ENCODE measurements at places on chromosomes 5 and 9.

DNA sequence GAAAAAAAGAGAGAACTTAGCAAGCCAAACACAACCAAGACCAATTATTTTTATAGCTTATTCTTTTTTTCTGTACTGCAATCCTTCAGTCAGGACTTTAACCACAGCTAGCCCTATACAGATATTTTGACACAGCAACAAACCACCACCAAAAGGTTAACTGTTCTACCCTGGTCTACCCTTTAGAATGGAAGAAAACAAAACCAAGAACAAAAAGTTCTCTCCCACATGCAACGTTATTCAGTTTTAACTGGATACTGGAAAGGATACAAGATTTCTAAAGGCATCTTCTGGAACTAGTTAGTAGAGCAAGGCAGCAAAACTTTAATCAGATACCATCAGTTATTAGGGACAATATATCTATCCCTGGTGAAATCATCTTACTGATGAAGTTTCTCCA is 32.6 kb downstream of the ECPAS start:
- no peak overlapping the region for H3K27ac ChIP-seq
- no peaks in the 10 kb centered on the region for H3K27me3 ChIP-seq
- no peak for DNase-seq

DNA sequence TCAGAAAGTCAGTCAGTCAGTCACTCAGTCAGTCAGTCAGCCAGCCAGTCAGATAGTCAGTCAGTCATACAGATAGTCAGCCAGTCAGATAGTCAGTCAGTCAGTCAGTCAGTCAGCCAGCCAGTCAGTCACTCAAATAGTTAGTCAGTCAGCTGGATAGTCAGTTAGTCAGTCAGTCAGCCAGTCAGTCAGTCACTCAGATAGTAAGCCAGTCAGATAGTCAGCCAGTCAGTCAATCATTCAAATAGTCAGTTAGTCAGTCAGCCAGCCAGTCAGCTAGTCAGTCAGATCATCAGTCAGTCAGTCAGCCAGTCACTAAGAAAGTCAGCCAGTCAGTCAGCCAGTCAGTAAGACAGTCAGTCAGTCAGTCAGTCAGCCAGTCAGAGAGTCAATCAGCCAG is 477.1 kb downstream of the AGTPBP1 start:
- DNase-seq: no peak
- H3K27ac ChIP-seq: no peak overlapping the region
- no peaks in the 10 kb centered on the region for H3K27me3 ChIP-seq
- no peak overlapping the region for H3K4me3 ChIP-seq
- H3K4me1 ChIP-seq: no peaks in the 10 kb centered on the region

GRCh38 chr9:102985162-102985895 is 9.8 kb upstream of the CYLC2 start:
- no peak overlapping the region for H3K27ac ChIP-seq
- no peaks in the 10 kb centered on the region for H3K36me3 ChIP-seq
- no peaks in the 10 kb centered on the region for H3K4me1 ChIP-seq
- no peak overlapping the region for H3K4me3 ChIP-seq

GRCh38 chr9:134913713-134914500 is 3.8 kb downstream of the FCN1 start:
- H3K27ac ChIP-seq: no peak overlapping the region
- H3K27me3 ChIP-seq: peaks cover 8% of the 10 kb centered on the region
- no peak for DNase-seq
- no peaks in the 10 kb centered on the region for H3K36me3 ChIP-seq
- H3K4me3 ChIP-seq: no peak overlapping the region

GRCh38 chr9:108787690-108788048 is 68.1 kb downstream of the ACTL7B start:
- no peak for DNase-seq
- no peak overlapping the region for H3K4me3 ChIP-seq
- peaks cover 9% of the 10 kb centered on the region for H3K4me1 ChIP-seq
- H3K27ac ChIP-seq: no peak overlapping the region
- peaks cover 5% of the 10 kb centered on the region for H3K27me3 ChIP-seq

DNA sequence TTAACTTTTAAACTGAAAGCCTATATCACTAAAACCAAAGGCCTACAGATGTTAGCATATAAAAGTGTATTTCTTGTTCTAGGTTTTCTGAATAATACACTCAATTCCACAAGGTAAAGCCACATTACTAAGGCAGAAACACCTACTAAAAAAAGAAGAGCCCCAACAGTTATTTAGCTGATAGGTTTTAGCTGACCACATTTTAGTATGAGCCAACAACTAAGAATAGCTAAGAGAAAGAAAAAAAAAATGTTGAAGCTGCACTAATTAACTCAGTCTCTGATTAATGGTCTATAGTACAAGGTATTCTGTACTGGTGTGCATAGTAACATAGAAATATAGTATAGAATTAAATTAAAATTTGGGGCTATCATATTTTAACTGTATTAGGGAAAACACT is 23.5 kb downstream of the ZFR start:
- H3K4me1 ChIP-seq: peaks cover 41% of the 10 kb centered on the region
- H3K27me3 ChIP-seq: no peaks in the 10 kb centered on the region
- peak overlapping the region; percentile 32 for H3K4me3 ChIP-seq

DNA sequence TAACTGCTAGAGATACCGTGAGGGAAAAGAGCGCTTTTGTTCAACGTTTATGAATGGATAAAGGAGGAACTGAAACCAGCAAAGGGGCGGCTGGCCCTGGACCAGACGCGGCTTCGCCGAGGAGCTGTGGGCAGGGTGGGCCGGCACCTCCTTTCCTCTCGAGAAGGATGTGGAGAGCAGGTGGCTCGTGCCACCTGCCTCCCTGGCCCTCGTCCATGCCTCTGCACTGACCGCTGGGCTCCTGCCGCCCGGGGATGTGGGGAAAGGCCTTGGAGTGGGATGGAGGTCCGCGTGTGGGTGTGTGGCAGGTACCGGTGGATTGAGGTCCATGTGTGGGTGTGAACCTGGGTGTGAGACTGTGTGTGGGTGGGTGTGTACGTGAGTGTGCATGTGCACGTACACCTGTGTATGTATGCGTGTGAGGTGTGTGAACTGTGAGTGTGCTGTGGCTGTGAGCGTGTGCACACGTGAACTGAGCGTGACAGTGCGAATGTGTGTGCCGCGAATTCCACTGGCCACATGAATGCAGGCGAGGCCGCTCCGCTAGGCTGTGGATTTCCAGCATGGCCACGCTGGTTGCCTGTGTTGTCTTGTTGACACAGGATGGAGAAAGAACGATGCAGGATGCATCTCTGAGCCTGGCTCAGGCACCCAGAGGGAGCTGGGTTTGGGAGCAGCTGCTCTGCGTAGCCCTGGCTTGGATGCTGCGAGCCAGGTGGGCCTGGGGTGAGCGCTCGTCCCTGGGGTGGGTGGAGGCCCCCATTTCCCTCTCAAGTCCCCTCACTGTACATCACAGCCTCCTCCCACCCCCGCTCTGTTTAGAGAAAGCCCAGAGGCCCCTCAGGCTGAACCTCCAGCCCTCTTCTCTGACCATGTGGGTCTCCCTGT is 4.4 kb upstream of the CEP72 start:
- peaks cover 11% of the 10 kb centered on the region for H3K27me3 ChIP-seq
- H3K27ac ChIP-seq: no peak overlapping the region
- peaks cover 2% of the 10 kb centered on the region for H3K36me3 ChIP-seq
- DNase-seq: no peak

- H3K4me3 ChIP-seq: no peak overlapping the region
- DNase-seq: no peak
- no peak overlapping the region for H3K27ac ChIP-seq
- H3K36me3 ChIP-seq: peaks cover 2% of the 10 kb centered on the region
Observed at GRCh38 chr9:116635908-116636307, 51.2 kb upstream of the TRIM32 start.

DNA sequence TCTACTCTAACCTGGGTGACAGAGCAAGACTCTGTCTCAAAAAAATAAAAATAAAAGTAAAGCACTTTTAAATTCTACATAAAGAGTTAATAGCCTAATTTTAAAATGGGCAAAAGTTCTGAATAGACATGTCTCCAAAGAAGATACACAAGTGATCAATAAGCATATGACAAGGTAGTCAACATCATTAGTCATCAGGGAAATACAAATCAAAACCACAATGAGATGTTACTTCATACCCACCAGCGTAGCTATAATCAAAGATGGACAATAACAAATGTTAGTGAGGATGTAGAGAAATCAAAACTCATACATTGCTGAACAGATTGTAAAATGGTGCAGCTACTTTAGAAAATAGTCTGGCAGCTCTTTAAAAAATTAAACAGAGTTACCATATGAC is 64.1 kb downstream of the IQGAP2 start:
- H3K27me3 ChIP-seq: no peaks in the 10 kb centered on the region
- peak overlapping the region; percentile 45 for H3K27ac ChIP-seq
- no peak overlapping the region for H3K4me3 ChIP-seq
- H3K36me3 ChIP-seq: peaks cover 9% of the 10 kb centered on the region

DNA sequence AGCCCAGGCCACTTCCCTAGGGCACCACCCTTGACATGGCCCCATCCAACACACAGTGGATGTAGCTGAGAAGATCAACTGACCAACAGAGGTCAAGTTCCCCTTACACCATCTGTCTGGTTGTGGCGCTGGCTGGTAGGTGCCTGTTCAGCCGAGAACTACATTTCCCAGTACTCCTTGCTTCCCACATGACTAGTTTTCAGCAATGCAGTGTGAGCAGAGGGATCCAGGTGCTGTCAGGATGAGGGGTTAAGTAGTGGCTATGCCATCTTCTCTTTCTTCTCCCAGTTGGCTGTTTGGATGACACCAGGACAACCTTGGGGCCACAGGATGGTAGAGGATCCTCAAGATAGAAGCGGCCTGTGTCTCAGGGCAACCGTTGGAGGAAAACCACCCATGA is 48.6 kb upstream of the SH3PXD2B start:
- no peak overlapping the region for H3K27ac ChIP-seq
- no peak for DNase-seq
- no peaks in the 10 kb centered on the region for H3K4me1 ChIP-seq
- H3K36me3 ChIP-seq: no peaks in the 10 kb centered on the region
- H3K27me3 ChIP-seq: peaks cover 11% of the 10 kb centered on the region
- no peak overlapping the region for H3K4me3 ChIP-seq

- no peak overlapping the region for H3K27ac ChIP-seq
- no peak for DNase-seq
- no peak overlapping the region for H3K4me3 ChIP-seq
- no peaks in the 10 kb centered on the region for H3K36me3 ChIP-seq
Observed at GRCh38 chr9:107870927-107871680, 381.5 kb upstream of the KLF4 start.

- H3K27ac ChIP-seq: no peak overlapping the region
- no peak for DNase-seq
- H3K36me3 ChIP-seq: no peaks in the 10 kb centered on the region
- peaks cover 5% of the 10 kb centered on the region for H3K4me1 ChIP-seq
- no peak overlapping the region for H3K4me3 ChIP-seq
- no peaks in the 10 kb centered on the region for H3K27me3 ChIP-seq
Observed at GRCh38 chr5:14359069-14360043, 216.2 kb downstream of the TRIO start.

DNA sequence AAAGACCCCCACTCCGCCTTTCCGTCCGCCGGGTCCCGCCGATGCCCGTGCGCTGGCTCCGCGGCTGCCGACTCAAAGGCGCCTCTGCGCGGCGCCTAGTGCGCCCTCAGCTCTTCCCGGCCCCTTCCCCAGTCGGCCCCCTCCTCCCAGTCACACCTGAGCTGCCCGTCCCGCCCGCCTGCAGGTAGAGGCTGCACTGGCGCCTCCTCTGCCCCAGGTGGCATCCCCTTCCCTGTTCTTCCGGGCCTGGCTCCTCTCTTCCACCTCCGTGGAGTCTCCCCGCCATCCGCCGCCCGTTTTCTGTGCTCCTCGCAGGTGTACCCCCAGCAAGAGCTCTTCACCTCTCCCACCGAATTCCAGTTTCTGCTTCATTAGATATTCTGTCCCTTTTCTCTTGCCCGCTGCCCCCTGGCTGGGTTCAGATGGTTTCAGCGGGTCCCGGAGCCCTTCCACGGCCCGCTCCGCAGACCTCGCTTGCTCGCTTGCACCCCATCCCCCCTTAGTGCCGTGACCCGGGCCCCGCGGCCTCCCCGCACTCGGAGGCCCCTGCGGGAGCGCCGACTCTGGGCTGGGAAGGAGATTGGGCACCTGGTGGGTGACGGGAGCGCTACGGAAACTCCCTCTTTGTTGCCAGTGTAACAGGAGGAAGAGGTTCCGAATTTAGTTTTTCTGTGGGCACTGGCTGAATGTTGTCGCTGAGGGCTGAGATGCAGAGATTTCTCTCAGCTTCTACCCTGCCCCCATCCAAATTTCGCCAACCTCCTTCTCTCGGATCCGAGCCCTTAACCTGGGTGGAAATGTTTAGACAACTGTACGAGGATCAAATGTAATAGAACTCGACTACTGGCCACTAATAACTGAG is 809 bp downstream of the SLC44A1 start:
- peaks cover 2% of the 10 kb centered on the region for H3K36me3 ChIP-seq
- DNase-seq: peak; percentile 43
- H3K4me3 ChIP-seq: peak overlapping the region; percentile 92

DNA sequence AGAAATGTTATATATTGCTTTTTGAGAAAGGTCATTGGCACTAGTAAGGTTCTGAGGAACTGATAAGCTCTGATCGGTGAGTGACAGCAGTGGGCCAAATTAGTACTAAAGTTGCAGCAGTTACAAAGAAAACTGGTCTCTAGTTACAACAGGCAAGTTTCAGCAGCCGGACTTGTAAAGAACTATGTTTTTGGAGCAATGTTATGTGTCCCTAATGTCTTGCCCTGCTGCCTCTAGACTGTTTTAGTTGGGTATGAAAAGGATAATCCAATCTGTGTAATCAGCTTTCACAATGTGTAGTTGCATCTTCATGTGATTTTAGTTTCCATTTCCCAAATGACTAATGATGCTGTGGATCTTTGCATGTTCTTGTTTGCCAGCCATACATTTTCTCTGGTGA is 113.5 kb downstream of the CAMK4 start:
- H3K27ac ChIP-seq: peak overlapping the region; percentile 95
- H3K27me3 ChIP-seq: no peaks in the 10 kb centered on the region
- peak; percentile 5 for DNase-seq

DNA sequence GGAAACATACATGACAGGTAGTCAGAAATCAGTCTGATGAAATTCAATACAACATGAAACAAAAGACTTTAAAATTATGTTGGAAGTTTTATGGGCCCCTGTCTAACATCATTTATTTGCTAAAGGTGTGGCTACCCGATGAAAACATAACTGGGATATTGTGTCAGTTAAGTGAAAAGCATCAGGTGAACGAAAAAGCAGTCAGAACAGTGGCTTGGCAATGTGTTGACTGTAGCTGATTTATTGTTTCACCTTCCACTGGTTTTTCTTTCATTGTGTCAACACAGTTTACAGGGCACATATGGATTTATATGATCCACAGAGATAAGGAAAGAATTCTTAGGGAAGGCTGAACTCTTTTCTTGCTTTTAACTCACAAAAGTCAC is 429.6 kb upstream of the ZNF608 start:
- H3K27ac ChIP-seq: no peak overlapping the region
- no peak for DNase-seq
- H3K36me3 ChIP-seq: no peaks in the 10 kb centered on the region
- no peaks in the 10 kb centered on the region for H3K27me3 ChIP-seq
- no peak overlapping the region for H3K4me3 ChIP-seq
- no peaks in the 10 kb centered on the region for H3K4me1 ChIP-seq

GRCh38 chr9:96062031-96062430 is 186.5 kb downstream of the ERCC6L2 start:
- peak overlapping the region; percentile 47 for H3K4me3 ChIP-seq
- no peak overlapping the region for H3K27ac ChIP-seq
- H3K36me3 ChIP-seq: peaks cover 6% of the 10 kb centered on the region

- H3K27ac ChIP-seq: no peak overlapping the region
- H3K4me1 ChIP-seq: peaks cover 56% of the 10 kb centered on the region
- H3K36me3 ChIP-seq: peaks cover 5% of the 10 kb centered on the region
Observed at GRCh38 chr5:158819840-158820620, 279.7 kb downstream of the EBF1 start.
